ENCODE measurements at places on chromosomes 2 and 18.
A peak's percentile ranks its signal among the peaks of the same experiment; 100 is the strongest.

DNA sequence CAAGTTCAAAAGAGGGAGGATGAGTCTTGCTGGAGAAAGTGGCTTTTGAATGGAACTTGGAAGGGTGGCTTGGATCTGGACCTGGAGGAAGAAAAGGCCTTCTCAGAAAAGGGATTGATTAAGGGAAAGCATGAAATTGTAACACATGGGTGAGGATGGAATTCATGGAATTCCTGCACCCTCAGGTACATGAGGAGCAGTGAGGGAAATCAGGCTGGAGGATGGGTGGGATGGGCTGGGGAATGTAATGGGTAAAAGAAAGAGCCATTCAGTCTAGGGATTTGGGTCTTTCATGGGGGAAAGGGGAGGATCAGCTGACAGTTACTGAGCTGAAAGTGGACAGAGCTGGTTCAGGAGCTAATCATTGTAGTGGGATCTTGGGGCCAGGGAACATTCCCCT lies 51.2 kb upstream of the HAAO start:
- no peak for DNase-seq

- DNase-seq, result no peak
These were observed 45.8 kb upstream of the TANC1 start for GRCh38 chr2:158922601-158923000.

DNA sequence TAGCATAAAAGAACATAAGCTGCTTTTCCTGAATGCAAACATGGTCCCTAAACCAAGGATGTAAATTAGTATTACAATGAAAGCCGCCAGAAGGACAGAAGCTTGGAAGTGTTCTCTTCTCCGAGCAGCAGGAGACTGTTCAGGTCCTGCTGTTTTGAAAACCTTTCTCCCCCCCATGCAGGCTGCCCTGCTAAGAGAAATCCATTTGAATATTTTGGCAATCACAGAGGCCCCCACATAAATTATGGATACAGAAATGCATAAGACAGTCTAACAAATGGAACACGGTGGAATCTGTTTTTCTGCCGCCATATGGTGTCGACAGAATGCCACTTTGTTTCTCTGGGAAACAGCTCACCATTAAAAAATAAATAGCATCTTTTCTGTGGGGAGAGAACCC lies 600.4 kb upstream of the KLHL29 start:
- DNase-seq, result no peak

DNA sequence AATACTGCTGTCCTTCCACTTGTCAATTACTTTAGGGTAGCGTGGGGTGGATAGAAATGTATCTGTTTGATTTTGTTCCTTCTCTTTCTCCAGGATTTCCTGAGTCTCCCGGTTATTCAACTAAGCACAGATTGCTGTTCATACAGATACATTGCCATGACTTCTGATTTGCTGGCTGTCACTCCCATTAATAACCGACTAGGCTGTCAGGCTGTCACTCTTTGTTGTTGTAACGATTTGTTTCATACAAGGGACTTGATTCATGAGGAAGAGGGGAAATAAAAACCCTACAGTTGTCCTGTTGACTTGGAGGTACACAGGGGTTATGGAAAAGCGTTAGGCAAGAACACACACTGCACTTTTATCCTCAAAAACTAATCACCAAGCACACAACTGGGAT lies 302.7 kb upstream of the SMIM21 start:
- DNase-seq, result no peak

- DNase-seq, result peak; percentile 72
These were observed 8.3 kb upstream of the ASB1 start for GRCh38 chr2:238418196-238418998.

GRCh38 chr2:121521359-121521758 lies 9.3 kb upstream of the RNU4ATAC start:
- no peak for DNase-seq

DNA sequence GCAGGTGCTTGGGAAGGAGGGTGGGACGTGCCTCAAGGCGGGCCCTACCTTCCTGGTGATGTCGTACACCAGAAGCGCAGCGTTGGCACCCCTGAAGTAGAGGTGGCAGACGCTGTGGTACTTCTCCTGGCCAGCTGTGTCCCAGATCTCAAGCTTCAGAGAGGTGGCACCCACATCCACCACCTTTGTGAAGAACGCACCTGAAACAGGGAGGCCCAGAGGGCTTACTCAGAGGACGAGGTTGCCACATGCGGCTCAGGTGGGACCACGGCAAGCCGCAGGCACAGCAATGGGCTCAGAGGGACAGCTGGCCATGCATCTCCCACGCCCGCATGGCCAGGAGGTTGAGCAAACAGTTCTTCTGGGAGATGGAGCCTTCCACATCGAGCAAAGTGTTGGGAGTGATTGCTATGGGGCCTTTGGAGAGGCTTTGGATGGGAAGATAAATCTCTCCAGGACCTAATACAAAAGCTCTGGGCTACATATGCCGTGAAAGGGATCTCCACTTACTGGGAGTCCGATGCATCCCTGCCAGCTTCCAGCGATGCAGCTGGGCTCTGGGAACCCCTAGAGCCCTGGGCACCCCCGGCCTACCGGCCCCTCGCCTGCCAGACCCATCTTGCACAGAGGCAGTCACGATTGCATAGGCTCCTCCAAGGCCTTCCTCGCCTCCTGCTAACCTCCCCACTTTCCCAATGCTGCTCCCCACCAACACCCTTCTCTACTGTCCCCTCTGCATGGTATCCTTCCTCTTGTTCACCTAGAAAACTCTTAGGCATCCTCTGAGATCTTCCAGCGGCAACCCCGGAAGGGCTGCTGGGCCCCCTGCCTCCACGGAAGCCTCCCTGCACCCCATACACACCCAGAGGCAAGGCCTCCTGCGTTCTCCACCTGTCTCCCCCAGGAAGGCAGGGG lies 11.8 kb downstream of the PRLH start:
- DNase-seq, result no peak

- DNase-seq, result no peak
These were observed 65.8 kb downstream of the KCTD1 start for GRCh38 chr18:26482569-26482968.

DNA sequence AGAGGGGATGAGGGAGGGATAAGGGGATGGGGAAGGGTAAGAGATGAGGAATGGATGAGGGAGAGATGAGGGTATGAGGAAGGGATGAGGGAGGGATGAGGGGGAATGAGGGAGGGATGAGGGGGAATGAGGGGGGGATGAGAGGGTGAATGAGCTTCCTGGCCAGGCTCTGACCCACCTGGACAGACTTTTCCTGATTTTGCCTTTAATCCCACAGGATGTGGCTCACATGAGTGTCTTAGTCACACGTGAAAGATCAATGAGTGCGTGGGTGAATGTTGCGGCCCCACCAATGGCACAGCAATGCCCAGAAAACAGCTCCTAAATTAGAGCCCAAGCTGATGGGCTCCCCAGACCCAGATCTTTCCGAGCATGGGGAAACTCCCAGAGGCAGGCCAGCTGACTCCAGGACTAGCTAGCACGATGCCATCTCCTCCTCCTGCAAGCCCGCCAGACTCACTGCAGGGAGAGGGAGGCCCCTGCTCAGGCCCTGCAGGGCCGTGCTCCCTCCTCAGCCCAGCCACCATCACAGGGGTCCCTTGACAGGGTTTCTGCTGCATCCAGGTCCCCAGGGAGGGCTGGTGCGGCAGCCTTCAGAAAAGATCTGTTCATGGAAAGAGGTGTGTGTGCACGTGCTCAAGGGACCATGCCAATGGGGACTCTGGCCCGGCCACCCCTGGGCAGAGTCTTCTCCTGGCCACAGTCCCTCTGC lies 41.4 kb downstream of the AQP12A start:
- DNase-seq, result no peak

DNA sequence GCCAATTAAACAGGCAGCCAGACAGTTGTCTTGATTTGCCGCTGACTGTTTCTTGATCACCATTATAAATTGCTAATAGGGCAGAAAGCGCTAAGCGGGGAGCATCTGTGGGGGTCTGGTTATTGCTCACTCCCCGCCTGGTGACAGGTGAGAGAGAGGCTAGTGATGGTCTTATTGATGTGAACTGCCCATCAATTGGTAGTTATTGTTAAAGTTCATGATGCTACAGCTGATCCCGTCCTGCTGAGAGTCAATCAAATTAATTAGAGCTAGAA lies 148.5 kb downstream of the LNPK start:
- DNase-seq, result no peak

DNA sequence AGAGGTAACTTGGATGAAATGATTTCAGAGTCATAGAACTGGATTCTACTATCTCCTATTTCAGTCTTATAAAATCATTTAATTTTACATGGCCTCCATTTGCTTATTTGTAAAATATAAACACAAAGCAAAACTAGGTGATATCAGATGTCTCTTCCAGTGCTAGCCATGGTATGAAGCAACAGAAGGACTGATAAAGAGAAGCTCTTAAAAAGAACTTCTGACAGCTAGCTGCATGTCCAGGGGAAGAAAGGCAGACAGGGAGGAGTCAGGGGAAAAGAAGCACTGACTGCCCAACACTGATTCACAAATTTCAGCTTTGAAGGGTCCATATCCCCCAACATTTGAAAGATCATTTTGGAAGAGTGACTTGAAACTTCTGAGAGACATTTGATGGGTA lies 6.4 kb downstream of the SLC8A1 start:
- no peak for DNase-seq

- DNase-seq, result no peak
These were observed 107.1 kb downstream of the EPHA4 start for GRCh38 chr2:221464971-221465370.

GRCh38 chr2:145399131-145399530 lies 879.2 kb upstream of the ZEB2 start:
- no peak for DNase-seq

DNA sequence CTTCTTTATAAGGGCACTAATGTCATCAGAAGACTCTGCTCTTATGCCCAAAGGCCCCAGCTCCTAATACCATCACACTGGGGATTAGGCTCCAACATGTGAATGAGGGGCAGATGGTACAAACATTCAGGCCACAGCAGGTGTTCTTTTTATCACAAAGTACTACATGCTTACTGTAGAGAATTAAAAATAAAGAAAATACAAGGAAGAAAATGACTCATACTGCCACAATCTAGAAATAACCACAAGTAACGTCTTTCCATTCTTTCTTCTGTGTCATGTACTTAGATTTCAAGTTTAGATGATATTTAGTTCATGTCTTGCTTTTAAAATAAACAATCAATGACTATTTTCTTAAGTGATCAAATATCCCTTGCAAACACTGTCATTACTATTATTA lies 100.3 kb upstream of the NEDD4L start:
- DNase-seq, result no peak

GRCh38 chr18:76699923-76700322 lies 122.4 kb upstream of the ZNF236 start:
- DNase-seq, result no peak

GRCh38 chr2:128269063-128269989 lies 49.3 kb downstream of the HS6ST1 start:
- no peak for DNase-seq

DNA sequence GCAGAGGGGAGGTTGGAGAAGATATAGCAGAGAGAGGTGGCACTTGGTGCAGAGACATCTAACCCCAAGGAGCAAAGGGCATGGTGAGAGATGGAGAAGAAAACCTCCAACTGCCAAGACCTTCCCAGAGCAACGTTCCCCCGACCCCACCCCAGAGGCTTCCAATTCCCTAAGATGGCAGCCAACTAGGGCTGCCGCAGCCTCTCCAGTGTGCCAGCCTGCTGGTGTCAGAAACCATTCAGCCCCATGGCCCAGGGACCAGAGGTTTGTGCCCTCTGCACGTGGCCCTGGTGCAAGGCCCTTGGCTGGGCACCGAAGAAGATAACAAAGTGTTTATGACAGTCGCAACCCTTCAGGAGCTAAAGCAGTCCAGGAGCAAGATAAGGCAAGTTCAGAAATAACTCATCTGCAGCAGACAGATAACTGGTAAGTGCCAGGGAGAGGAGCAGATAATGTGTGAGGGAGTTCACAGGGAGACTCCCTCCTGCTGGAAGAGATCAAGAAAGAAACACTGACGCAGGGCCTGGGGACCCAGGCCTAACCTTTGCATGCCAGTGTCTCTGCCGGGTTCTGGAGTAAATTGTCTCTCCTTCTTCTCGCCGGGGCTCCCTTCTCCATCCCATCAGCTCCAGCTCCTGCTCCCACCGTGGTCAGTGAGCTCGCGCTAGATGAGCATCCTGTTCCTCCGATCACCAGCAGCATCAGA lies 66.1 kb upstream of the ID2 start:
- DNase-seq, result no peak

GRCh38 chr2:226773291-226773690 lies 26.3 kb downstream of the IRS1 start:
- no peak for DNase-seq

GRCh38 chr2:3141696-3142095 lies 235.9 kb downstream of the EIPR1 start:
- DNase-seq, result no peak

DNA sequence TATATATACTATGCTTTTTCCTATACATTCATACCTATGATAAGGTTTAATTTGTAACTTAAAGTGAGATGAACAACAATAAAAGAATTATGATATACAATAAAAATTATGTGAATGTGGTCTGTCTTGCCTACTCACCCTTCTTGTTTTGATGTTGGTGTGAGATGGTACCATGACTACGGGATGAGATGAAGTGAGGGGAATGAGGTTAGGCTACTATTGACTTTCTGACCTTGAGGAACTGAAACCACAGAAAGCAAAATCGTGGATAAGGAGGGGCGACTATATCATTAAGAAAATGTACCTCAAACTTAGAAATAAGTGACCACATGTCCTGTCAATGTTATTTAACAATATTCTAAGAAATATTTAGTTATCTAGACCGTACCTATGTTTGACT lies 103.9 kb upstream of the PPP1CB start:
- no peak for DNase-seq

DNA sequence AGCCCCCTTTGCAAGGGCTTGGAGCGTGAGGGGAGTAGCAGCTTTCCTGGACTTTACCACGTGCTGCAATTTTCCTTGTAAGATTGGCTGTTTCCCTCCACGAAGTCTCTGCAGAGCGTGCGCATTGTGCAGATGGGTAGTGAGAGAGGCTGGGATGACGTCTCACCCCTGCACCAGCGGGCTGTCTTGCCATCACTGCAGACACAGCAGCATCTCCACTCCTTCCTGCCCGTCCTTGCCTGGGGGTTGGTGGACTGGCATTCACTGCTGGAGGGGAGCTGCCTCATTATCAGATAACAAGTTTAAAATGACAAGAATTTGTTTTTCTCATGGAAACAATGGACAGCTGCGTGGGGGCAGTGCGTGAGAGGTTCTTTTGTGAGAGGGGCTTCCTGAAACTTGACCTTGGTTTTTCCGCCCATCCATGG lies 45.3 kb upstream of the HS6ST1 start:
- no peak for DNase-seq

- DNase-seq, result no peak
These were observed 256.7 kb downstream of the HDAC4 start for GRCh38 chr2:239143858-239144712.

DNA sequence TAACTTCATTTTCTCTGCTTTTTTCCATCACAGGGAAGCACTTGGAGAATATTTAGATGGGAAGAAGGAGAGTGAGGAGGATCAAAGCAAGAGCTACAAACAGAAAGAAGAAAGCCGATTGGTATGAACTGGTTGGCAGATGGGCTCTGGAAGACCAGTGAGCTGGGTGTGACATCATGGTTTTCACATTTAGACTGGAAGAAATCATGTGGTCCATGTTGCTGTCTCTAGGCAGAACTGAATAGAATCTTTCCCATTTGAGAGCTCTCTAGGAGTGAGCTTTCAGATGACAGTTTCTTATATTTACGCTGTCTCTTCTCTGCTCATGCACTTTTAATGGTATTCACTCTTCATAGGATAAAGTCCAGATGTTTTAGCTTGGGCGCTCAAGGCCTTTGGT lies 12.6 kb downstream of the DRC1 start:
- no peak for DNase-seq

GRCh38 chr2:232229911-232230310 lies 148.6 kb upstream of the ALPP start:
- no peak for DNase-seq
